ENCODE measurements at places on chromosomes 1 and 21.

- no peak for DNase-seq
Measured at GRCh38 chr1:175192111-175192629, 406 bp downstream of the KIAA0040 start.

GRCh38 chr1:175303201-175303707, 110.7 kb upstream of the KIAA0040 start:
- no peak for DNase-seq

- DNase-seq = no peak
Measured at GRCh38 chr1:19313636-19313959, 1.5 kb downstream of the SLC66A1 start.

- DNase-seq = no peak
Measured at GRCh38 chr1:203478986-203479385, 3.4 kb downstream of the PRELP start.

- DNase-seq = no peak
Measured at GRCh38 chr1:72202761-72203160, 79.6 kb downstream of the NEGR1 start.

DNA sequence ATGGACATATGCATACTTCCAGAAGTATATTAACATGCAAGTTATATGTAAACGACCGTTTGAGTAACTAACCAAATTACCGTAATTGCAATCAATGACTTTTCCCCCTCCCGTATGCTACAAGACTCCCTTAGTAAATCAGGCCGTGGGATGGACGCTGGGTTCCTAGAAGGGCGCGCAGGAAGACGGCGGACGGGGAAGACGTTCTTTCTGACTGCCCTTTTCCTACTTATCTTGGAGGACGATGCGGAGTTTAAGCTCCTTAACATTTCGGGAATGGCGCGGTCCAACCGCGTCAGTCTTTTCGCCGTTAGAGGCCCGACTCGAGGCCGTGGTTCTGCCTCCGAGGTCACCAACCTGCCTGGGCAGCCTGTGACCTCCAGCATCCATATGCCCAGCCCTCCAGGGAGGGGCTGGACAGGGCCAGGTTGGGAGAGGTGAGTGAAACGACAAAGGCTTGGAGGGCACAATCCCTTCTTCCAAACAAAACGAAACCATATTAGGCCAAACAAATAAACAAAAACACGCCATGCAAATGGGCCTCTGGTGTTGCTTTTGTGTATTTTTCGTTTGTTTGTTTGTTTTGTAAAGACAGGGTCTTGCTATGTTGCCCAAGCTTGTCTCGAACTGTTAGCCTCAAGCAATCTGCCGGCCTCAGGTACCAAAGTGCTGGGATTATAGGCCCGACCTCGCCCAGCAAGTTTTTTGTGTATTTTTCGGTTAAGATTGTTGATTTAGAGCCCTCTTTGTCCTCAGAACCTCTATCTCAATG, 873 bp upstream of the PI4KB start:
- DNase-seq = no peak

GRCh38 chr1:109025694-109026093, 16.2 kb downstream of the WDR47 start:
- no peak for DNase-seq

GRCh38 chr1:150549496-150550221, 451 bp downstream of the ADAMTSL4 start:
- DNase-seq = no peak

DNA sequence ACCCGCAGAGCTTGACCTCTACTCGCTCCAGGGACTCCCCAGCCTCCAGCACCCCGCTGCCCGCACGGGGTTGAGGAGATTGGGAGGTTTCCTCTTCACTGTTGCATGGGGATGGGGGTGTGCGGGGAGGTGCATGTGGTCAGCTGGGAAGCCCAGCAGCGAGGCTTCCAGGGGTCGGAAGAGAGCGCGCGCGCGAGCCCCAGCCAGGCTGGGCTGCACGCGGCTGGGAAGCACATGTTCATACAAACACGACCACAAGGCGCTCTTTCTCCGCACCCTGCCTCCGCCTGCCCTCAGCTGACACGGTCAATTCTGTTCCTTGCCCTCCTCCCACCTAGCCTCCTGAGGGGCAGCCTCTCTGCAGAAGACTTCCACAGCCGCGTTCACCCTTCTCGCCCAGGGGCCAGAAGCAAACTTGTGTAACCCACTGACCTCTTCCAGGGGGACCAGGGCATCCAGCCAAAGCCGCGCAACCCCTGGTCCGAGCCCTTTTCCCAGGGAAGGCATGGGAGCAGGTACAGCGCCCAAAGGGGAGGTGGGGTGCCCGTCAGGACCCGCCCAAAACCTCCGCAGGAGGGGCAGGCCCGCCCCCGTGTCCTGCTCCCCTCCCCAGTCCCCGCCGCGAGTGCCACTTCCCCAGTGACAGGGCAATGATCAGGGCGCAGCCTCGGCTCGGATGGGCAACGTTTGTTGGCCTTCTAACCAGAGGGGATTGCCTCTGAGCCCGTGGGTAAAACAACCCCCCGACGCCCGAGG, 1.3 kb downstream of the COL24A1 start:
- DNase-seq = no peak

DNA sequence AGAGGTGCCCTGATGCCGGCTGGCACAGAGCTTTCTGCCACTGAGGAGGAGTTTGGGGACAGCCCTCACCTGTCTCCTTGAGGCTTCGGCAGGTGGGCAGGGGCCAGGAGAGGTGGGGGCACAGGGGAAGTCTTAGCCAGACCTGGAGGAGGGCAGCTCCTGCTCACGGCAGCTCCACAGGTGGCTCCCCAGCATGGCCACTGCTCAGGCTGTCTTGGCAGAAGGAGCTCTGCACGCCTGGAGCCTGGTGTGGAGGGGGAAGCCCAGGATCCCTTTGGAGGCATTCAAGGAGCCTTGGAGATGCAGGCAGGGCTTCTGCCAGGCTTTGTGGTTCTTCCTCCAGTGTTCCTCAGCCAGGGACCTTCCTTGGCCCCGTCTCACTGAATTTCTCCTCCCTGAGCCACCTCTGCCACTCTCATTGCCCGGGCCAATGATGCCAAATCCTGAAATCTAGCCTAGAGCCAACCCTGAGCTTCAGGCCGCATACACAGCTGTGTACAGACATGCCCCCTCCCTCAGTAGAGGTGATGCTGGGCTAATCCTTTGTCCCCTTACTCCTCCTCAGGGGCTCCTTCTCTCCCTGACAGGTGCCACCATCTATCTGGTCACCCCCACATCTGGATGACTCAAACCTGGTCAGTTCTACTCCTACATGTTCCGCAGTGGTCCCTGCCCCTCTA, 251.8 kb upstream of the VAMP3 start:
- DNase-seq = no peak

All from stimulated activated CD8-positive, alpha-beta memory T cell treated with anti-CD3 and anti-CD28 coated beads, Interleukin-15, amount 100 ng/mL, for 4 hours (primary cell).